Activated CD4-positive, alpha-beta T cell treated with anti-CD3 and anti-CD28 coated beads, Interleukin-2, Interleukin-4, amounts not matched to agents 100 ng/mL and 50 ng/mL, durations not matched to agents 16 hours and 8 hours (primary cell): ENCODE measurements at places on chromosomes 12 and 14.

DNA sequence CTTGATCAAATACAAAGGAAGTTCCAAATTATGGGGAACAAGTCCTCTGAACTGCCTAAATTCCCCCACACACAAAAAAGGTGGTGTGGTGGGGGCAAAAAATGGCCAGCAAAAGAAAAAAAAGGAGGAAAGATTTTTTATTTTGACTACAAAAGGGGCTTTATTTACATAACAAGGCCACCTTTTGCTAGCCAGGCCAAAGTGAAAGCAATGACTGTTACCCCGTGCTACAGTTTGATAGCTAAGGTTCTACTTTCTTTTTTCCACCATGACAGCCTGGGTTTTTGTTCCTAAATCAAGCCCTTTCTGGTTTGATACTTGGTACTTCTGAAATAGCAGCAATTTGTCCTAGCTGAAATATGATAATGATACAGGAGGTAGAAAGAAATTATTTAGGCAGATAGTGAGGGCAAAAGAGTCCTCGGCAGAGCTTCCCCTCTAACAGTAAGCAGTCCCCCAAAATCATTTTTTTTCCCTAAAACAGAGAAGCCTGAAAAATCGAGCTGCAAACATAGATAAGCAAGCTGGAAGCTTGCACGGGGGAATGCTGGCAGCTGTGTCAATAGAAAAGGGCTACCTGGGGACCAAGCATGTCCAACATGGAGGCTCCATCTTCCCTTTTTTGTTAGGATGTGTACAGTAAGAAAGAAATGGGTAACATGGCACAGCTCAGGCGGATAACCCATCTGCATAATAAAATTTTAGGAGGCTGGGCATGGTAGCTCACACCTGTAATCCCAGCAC is 8.9 kb upstream of the B4GALNT1 start:
- DNase-seq = no peak

DNA sequence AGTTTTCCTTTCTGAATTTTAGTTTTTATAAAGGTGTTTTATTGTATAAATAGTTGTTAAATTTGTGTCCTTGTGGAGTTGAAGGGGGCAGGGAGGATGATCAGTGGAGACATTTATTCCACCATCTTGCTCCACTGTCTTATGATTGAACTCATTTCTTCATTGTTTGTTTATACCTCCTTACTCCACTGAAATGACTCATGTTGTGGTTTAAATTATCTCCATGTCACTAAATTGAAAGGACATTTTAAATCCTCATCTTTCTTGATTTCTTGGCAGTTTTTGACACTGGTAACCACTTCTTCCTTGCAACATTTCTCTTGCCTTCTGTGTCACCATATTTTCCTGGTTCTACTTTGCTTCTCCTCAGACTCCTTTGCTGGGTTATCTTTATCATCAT is 23.6 kb upstream of the FERMT2 start:
- DNase-seq = no peak

GRCh38 chr12:95736631-95737030 is 53.9 kb downstream of the NTN4 start:
- DNase-seq = no peak

DNA sequence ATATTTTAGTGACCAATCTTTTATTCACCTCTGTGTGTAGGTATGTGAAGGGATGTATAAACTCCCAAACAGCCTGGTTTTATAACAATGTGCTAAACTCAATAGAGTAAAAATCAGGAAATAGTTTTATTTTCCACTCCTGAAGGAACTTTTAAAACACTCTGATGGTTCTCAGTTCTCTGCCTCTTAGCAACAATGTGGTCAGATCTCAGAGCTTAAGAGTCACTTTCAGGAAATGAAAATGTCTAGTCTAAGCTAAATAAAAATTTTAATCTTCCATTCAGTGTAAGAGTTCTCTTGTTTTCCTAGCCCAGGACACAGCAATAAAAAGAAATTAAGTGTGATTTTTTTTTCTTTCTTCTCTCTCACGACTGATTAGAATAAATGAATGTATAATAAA is 718.0 kb downstream of the C12orf50 start:
- no peak for DNase-seq

DNA sequence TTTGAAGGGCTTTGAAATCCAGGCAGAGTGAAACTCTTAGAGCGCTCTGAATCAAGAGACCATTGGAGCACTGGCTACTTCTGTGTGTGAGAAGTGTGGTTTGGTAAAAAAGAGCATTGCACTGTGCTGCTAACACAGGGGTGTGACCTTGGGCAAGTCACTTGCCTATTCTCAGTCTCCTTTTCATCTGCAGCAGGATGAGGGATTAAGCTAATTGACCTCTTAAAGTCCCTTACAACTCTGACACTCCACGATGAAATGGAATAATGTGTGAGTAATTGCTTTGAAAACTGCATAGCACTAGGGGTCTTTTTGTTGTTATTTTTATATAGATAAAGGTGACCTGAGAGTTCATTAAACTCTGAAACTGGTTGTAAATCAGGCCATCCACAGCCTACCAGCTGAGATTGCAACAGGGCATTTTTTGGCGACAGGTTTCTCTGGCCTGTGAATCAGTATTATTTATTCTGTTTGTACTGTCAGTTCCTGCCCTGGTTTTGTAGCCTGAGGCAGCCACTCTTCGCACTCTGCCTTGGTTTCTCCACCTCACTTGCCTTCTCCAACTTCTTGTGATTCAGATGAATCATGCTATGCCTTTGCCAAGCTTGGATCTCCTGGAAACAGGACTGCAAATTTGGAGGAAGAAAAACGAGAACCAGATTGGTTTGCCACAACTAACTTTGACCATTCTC is 159.9 kb upstream of the PARP11 start:
- DNase-seq = no peak

- DNase-seq = no peak
These were observed 1.0 kb upstream of the CLIP1 start for GRCh38 chr12:122423258-122424165.

DNA sequence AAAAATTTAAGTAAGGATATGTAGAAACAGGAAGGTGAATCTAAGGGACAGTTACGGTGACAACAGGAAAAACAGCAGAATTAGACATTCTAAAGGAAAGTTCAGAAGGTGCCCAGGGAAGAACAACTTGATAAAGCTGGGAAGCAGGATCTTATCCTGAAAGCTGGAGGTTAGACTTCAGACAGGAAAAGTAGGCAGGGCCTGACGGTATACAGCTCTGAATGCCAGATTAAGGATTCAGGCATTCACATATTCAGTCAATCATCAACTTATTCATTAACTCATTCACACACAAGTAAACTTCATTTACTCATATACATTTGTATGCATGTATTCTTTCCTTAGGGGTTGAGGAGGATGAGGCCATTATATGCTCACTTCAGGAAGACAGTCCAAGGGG is 81.3 kb downstream of the RALGAPA1 start:
- no peak for DNase-seq

GRCh38 chr14:97644365-97644764 is 847.2 kb downstream of the VRK1 start:
- no peak for DNase-seq

- DNase-seq = no peak
These were observed 19.3 kb upstream of the CCER1 start for GRCh38 chr12:90974286-90974685.

DNA sequence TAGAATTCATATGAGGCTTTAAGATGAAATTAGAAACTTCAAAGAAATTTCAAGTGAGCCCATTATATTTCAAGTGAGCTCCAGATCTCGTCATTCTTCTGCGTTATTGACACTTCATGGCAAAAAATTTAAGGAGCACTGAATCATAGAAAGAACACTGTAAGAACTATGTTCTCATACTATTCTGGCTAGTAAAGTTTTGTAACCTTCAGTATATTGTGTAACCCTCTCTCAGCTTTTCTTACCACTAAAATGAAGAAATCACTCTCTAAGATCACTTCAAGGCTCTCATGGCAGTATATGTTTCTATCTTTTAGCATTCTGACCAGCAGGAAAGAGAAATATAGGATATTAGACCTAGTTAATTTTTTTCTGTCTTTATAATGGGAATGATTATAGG is 6.3 kb downstream of the GPHN start:
- no peak for DNase-seq

DNA sequence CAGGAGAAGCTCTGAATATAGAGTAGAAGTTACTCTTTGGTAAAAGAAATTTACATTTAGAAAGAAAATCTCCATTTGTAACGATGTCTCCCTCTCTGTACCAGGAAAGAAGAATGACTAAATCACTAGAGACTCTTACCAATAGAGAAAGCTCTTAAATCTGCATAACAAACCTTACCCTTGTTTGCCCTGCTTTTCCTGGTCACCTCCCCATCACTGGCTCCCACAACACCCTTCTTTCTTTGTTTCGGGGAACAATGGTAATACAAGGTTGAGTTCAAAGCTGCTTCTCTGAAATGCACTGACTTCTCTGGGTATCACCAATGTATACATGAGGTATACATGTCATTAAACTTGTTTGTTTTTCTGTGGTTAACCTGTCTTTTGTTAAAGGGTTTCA is 351.1 kb upstream of the FLRT2 start:
- no peak for DNase-seq

DNA sequence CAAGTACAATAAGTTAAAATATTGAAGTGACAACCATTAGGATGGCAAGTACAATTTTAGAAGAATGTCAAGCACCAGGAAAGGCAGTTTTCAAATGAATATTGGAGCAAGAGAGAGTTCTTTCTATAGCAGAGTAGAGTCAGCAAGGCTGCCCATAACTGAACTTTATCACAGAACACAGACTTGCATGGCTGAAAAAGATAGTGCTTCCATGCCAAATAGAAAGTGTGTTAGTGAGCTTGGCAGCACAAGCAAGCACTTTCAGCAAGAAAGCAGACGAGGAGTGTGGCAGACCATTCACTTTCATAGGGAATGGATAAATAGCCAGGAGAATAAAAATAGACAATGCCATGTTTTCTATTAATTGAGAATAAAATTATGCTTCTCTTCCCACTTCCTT is 647.0 kb upstream of the MGAT4C start:
- DNase-seq = no peak

- no peak for DNase-seq
These were observed 9.4 kb downstream of the ZNF84 start for GRCh38 chr12:133046698-133047097.

DNA sequence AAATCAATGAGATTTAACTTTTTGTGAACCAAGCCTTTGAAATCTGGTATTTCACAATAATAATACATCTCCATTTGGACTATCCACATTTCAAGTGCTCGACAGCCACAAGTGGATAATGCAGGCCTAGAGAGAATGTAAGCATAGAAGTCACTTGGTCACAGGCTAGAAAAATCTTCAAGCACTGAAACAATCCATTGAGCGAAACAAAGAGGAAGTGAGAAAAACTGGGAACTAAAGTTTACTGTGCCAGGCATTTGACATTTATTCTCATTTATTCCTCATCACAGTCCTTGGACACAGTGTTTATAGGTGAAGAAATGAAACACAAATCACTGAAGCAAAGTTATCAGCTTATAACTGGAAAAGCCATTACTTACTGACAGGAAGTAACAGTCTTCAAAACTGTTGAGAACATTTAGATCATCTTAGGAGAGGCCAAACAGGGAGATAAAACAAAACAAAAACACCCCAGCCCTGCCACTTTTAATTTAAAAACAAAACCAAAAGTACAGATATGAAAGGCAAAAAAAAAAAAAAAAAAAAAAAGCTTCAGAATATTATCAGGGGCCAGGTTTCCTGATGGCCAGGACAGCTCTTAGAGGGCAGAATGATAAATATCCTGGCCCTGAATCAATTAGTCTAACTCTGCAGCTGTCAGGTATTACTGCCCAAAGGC is 29.2 kb downstream of the GNS start:
- no peak for DNase-seq

DNA sequence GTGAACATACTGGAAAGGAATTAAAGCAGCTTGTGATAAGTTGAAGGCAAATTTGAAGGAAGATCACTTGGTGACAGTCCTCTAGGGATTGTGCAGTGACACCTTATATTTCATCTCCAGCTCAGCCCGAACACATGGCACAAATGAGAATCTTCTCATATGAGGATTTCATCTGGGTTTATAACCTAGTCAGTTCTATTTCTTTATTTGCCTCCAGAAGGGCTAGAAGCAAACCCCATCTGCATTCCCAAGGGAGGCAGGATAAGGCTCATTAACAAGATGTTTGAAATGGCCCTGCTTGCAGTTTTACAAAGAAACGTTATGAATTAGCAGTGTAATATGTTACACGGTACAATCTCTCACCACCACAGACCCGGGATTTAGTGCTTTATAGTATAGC is 90.7 kb upstream of the KRR1 start:
- DNase-seq = no peak

- no peak for DNase-seq
These were observed 5.4 kb downstream of the ZNF219 start for GRCh38 chr14:21093018-21093417.

- DNase-seq = peak; percentile 56
These were observed 398.3 kb downstream of the APAF1 start for GRCh38 chr12:99043319-99043914.

DNA sequence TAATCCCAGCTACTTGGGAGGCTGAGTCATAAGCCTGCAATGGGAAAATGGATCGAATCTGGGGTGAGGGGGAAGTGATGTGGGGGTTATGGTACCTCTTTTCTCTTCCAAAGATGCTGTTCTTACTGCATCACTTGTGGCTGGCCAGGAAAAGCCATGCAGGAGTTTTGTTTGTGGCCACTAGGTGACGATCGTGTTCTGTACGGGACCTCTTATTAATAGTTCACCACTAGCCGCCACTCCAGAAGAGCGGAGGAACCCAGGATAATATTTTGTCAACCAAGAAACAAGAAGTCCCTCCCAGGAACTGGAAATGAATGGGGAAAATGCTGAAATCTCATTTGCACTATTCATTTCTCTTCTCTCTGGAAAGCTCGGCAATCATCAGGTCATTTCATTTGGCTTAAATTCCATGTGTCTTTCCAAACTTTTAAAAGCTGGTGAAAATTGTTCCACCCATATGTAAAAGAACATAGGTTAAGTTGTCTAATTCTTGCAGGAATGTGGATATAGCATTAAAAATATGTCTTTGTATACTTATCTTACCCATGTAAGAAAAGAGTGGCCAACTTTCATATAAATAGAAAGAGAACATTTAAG is 8.9 kb downstream of the GPR65 start:
- peak; percentile 41 for DNase-seq

DNA sequence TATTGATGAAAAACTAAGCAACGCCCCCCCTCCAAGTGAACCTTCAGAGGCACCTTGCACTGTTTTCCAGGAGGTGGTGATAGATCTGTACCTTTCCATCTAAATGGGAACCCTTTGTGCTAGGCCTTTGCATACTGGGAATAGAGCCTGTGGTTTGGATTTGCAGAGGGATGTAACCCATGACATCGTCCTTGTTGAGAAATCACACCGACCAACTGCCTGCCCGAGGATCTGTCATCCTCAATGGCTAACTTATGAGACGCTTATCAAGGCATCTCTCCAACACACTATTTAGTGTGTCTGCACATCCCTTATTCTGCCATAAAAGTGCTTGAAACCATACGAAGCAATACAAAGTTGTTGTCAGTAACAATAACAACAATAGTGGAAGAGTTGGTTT is 22.9 kb downstream of the NTN4 start:
- no peak for DNase-seq

GRCh38 chr12:49208676-49209075 is 19.8 kb upstream of the TUBA1A start:
- no peak for DNase-seq
